H9 (cell line): ENCODE measurements at places on chromosomes 11 and 22.

DNA sequence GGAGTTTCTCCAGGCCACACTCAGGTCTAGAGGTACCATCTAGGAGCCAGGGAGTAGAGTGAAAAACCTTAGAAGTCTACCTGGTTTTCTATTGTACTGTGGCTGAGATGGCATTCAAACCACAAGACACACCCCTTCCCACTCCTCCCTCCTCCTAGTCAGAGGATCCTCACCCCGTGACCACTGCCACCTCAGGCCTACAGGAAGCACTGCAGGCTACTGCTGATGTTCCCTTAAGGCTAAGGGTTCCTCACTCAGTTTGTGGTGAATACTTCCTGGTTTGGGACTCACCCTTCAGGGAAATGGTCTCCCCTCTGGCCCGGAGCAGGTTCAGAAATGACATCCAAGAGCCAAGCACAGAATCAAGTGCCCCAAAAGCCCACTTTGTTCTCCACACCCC is 1293.9 kb downstream of the JRKL start:
- peak; percentile 80 for DNase-seq

GRCh38 chr11:34135439-34135838 is 30.0 kb downstream of the NAT10 start:
- no peak for DNase-seq

DNA sequence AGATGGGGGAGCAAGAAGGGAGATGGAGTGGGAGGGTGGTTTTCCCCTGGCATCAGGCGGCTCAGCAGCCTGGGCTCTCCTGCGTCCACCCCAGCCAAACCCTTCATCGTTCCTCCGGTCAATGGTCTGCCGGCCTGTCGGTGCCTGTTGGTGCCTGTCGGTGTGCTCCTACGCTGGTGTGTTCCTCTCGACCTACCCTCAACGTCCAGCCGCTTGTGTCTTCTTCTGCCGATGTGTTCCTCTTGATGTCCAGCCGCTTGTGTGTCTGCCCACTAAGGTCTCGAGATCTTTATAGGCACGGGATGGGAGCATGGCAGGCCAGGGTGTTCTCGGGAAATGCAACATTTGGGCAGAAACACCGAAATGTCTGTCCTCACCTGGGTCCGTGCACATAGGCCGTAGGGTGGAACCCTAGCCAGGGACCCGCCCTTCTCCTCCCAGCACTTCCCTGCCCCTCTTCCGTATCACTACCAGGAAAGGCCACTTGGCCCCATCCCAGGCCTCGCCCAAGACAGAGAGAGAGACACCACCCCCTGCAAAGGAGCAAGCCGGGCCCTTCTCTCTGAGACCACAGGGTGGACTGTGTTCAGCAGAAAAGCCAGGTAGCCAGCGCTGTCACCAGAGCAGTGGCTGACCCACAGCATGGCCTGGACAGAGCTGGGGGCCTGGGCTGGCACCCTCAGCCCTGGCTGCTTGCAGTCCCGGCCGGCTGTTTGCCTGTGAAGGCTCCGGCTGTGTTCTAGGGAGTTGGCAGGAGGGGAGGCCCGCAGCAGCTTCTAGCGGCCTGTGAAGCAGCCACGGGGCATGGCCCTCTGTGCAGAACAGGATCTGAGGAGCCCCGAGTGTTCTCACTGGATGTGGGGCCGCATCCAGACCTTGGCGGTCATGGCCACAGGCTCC is 61.6 kb upstream of the KCNQ1OT1 start:
- DNase-seq, result peak; percentile 17

- DNase-seq, result no peak
Measured at GRCh38 chr11:112564228-112564955, 303.7 kb upstream of the PLET1 start.

DNA sequence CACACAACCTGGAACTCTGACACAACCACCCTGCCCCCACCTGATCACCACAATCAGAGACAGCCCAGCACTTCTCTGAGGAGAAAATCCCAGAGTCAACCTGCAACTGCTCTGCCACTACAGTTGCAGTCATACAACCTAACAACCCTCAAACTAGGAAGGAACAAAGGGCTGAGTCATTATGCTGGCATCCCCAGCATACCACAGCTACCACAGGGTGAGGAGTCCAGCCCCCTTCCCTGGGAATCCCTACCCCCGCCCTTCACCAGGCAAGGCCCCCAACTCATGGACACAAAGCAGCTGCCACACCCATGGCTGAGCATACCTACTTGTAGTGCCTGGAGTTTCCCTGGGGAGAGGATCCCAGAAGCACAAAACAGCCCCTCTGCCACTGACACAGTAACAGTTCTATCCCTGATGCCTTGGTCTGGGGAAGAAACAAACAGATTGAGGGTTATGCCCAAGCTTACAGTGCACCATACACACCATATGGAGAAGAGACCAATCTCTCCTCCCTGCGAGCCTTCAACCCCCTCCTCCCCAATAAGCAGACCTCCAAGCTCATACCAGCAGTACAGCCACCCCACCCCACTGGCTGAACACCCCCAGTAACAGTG is 68.5 kb upstream of the C11orf58 start:
- DNase-seq, result peak; percentile 77
